ENCODE measurements at places on chromosomes 11 and 22.

DNA sequence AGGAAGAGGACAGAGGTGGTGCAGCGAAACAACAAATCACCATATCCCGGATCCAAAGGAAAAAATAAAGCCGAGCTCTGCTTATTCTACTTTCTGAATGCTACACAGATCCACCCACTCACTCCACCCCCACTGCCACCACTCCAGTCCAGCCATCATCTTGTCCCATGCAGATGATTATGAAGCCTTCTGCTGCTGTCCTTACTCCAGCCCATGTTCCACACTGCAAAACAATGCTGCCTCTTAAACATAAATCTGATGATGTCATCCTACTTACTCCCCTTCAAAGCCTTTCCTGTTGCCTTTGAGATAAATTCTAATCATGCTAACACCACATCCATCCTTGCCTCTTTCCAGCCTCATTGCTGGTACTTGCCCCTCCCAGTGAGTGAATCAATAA, 6.5 kb upstream of the DRD2 start:
- DNase-seq = no peak

DNA sequence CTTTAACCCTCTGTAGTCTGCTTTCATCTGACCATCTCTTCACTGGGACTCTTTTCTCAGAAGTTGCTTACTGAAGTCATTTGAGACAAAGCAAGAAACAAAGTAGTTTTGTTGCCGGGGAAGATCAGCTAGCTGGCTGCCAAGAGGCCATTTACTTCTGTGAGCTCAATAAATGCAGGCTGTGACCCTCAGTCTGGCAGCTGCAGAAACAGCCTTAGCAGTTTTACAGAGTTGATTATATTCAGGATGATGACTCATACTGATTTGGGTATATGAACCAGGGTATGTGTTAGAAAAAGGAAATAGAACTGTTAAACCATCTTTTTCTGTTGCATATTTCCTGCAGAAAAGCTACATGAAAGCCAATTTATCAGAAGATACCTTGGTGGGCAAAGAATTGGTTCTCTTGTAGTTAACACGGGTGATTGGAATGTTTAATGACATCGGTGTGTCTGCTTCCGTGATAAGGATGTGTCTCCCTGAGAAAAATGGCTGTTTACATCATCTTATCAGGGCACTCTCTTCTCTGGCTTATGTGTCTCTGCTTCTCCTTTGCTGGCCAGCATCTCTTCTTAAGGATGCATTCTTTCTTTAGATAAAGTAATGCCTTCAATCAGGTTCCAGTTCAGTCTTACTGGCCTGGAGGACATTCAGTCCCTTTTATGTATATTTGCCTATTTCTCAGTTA, 18.5 kb downstream of the FIBIN start:
- no peak for DNase-seq

GRCh38 chr11:110859998-110860397, 147.8 kb upstream of the ARHGAP20 start:
- no peak for DNase-seq

DNA sequence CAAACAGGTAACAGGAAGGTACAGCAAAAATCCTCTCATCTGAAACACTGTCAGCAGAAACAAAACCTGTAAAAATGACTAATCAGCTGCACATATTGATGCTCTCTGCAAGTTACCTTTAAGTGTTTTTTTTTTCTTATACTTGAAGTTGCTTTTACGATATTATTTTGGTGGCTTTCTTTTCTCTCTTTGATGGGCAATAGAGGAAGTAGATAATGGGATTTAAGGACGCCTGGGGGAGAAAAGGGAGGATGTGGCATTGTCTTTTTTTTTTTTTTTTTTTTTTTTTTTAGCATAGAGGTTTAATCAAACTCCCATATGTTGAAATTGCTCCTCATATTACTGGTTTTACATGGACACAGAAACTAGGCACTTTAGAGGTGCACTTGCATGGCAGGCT, 11.4 kb upstream of the ADSL start:
- no peak for DNase-seq

GRCh38 chr11:131928992-131929391, 558.6 kb downstream of the NTM start:
- DNase-seq = no peak

- no peak for DNase-seq
Measured at GRCh38 chr11:69650081-69650831, 9.3 kb downstream of the CCND1 start.

DNA sequence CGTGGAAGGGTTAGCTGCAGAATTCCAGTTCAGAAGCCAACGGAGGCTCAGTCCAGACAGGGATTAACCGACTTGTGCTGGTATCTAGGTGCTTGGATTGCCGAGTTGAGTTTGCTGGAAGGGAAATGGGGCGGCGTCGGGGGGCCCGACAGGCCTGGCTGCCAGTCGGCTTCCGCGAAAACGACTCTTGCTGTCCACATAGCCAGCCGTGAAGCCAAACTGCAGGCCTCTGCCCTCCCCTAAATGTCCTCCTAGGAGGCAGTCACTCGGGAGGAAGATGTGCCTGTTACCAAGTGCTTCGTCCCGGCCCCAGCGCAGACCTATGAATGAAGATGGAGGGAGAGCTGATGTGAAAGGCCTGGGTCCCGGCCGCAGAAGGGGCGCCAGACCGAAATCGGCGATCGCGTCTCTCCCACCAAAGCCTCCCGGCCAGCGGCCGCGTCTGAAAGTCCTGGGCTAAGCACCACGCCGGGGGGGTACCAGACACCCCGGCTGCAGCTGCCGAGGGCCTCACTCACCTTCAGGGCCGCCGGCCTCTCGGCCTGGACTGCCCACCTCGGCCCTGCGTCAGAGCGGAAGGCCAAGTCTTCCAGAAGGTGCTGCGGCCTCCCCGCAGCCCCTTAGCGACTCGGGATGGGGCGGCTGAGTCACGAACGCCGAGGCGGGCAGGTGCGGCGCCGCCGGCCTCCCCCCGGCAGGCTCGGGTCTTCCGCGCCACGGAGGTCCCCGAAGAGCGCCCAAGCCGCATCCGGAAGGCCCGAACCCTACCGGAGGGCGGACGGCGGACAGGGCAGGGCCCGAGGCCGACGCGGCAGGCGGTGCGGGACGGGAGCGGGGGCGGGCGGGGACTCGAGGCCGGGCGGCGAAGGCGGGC, 7.5 kb downstream of the DPAGT1 start:
- DNase-seq = peak; percentile 45

DNA sequence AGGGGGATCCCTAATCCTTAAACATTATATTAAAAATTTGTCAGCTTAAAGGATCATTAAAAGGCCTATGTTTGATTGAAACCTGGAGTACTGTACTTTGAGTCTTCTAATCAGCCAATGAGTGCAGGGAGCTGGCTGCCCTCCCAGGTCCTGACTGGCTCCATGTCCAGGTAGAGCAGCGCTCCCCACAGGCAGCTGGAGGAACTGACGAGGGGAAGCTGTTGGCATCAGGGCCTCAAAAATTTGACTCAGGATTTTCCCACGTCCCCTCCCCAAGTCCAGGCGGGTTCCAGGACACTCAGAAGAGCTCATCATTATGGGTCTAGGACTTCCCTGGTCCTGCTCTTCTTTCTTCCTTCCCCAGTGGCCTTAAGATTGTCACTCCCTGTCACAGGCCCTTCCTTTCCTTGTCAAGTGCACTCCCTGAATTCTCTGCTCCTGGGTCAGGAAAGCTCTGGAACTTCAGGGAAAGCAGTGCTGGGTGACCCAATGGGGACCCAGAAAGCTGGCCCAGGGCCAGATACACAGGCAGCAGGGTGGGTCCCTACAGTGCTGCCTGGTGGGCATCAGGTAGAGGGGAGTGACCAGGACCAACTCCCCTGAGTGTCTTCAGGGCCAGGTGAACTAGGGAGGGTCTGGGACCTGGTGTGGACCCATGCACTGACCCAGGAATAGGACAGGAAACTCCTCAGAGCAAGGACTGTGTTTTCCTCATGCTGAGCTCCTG, 65.5 kb downstream of the GGTLC2 start:
- no peak for DNase-seq

DNA sequence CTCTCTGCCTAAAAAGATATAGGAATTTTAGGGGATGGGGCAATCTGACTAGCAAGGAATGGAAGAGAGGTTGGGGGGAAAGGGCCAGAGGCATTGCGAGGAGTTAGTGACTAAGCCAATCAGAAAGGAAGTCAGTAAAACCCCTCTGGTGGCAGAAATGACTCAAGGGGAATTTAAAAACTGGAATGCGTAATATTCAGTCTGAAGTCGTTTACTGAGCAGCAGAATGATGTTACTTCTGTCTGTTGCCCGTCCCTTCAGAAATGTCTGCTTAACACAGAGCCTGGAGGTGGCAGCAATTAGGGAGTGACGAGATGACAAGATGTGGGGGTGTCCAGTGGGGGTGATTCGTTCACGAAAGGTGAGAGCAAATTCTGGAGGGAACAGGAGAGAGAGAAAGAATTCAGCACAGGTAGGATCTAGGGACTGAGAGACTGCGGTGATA, 107.7 kb upstream of the CLMP start:
- DNase-seq = no peak

- no peak for DNase-seq
Measured at GRCh38 chr11:75850787-75851186, 35.8 kb downstream of the UVRAG start.

- no peak for DNase-seq
Measured at GRCh38 chr22:30332551-30332950, 5.8 kb upstream of the TBC1D10A start.

GRCh38 chr11:129724866-129725265, 90.8 kb upstream of the TMEM45B start:
- DNase-seq = no peak

DNA sequence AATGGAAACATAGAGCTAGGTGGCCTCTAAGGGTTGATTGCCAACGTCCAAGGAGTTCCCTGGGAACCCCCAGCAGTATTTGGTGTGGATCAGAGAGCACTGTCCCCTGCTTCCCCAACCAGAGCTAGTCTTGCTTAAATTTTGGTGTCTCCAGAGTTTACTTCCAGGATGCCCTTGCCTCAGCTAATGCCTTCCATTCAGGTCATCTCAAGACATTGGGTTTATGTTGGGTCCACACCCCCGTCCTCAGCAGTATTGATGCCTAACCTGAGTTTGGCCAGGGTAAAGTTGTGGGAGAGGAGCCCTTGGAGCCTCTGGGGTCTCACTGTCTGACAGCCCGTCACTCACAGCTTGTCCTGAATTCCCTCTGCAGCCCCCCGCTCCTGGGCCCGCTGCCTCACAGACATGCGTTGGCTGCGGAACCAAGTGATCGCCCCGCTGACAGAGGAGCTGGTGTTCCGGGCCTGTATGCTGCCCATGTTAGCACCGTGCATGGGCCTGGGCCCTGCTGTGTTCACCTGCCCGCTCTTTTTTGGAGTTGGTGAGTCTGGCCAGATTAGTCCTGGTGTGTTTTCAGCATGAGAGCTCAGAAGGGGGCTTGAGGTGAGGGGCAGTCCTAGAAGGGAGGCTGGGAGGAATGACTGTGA, 1.4 kb downstream of the RCE1 start:
- DNase-seq = peak; percentile 6

DNA sequence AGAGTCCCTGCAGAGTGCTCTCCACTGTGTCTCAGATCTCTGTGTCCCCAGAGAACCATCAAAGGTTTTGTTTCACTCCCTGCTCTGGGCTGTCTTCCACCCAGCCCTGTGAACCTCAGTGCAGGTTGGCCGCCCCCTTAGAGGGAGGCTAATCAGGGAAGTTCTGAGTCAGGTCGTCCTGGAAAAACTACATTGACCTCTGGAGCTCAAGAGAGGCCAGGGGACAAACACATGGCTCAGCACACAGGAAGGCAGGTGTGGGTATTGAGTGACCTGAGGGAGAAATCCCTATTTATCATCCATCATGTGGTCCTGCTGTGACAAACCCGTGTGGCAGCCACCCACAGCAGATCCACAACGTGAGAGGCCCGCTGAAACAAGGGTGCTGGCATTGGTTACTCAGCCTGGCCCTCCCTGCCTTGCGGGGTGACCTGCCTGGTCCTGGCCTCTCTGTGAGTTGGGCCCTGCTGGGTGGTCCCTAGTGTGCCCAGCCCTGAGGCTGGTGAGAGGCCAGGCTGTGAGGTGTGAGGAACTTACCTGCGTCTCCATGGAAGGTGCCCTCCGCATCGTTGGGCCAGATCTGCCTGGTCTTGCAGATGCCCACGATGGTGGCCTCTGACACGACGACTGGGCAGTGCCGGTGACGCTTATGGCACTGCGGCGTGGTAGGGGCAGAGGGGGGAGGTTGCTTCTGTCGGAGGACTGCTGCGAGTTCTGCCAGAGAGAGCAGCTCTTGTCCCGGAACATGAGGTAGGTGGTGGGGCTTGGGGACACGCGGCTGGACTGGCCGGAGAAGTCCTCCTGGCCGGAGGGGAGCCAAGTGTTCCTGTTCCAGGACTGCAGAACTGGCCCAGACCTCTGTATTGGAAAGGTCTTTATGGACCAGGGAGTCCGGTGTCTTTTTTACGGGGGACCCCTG, 669 bp upstream of the BCR start:
- no peak for DNase-seq

DNA sequence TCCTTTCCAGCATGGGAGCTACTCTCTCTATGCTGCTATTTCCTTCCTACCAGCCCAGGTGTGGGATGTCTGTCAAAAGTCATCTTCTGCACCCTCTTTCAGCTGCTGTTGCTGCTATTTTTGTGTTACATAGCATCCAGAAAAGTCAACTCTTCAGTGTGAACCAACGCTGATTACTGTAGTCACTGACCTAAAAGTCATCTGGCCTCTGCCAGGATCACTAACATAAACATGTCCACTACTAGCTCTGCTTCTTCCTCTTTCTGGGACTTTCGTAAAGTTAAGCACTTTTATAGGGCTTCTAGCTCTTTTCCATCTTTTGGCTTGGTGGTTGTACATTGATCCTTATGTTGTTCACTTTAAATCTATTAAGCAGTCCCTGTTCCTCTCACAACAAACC, 90.2 kb upstream of the CARD18 start:
- DNase-seq = no peak

DNA sequence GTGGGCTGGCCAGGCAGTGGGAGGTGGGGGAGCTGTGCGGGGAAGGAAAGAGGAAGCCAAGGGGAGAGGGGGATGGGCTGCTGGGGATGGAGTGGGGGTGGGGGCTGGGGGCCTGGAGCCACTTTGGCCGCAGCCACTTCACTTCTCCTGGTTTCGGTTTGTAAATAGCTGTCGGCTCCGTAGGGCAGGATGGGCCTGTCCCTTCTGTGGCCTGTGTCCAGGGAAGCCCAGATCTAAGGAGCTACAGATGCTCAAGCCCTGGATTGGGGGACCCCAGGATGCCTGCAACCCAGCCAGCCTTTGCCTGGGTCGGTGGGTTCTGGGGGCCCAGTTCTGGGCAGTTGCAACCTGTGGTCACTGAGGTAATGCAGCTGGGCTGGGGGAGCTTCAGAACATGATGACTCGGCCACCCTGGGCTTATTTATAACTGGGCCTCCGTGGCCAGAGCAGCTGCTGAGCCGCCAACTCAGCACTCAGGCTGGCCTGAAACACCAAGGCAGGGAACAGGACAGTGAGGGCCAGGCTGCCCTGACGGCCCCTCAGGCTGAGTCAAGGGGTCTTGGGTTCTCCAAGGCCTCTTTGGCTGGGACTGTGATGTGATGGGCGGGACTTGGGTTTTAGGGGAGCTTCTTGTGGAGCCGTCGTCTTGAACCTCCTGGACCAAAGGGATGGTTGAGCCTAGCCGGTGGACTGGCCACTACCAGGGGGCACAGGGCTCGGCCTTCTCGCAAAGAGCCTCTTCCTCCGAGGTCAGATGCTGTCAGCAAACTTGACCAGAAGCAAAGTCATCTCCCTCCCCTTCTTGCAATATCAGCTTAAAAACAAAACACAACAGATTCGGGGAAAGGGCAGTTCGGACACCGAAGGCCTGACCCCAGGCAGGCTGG, 15.0 kb upstream of the SLC39A13 start:
- no peak for DNase-seq

GRCh38 chr11:88569342-88569741, 231.8 kb upstream of the CTSC start:
- DNase-seq = no peak

- DNase-seq = no peak
Measured at GRCh38 chr11:119592642-119593041, 136.4 kb downstream of the NECTIN1 start.

- DNase-seq = no peak
Measured at GRCh38 chr11:67675058-67675747, 780 bp upstream of the ALDH3B2 start.

Measured in activated CD4-positive, alpha-beta T cell treated with anti-CD3 and anti-CD28 coated beads for 1 hour (primary cell).